Stimulated activated CD8-positive, alpha-beta memory T cell treated with anti-CD3 and anti-CD28 coated beads, Interleukin-15, amount 100 ng/mL, for 4 hours (primary cell): ENCODE measurements at places on chromosomes 5 and 9.

DNA sequence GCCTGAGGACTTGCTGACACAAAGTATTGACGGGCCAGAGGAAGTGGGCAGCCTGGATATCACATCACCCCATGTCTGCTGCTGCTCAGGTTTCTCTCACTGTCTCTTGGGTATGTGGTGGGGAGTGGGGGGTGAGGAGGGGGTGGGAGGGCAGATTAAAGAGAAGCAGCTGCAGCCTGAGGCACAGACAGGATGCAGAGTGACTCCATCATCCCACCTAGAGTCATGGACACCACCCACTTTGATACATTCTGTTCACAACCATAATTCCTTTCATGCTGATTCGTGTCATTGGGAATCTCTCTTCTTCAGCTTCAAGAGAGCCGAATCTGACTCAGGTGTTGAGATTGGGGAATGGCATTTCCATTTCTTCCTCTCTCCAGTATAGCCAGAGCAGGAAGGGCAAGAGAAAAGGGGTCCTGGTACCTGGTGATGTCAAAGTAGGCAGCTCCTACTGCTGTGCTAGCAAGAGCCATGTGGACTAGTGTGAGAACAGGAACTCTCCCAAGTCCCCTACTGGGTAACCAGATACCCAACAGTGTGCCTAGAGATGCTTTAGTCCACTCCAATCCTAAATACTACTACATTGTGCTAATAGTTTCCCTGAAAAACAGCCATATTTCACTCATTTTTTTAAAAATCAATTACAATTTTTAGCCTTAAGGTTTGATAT is 22.4 kb downstream of the GRAMD2B start:
- DNase-seq, result no peak

- DNase-seq, result no peak
Observed at GRCh38 chr9:129803676-129804060, 684 bp downstream of the TOR1B start.

DNA sequence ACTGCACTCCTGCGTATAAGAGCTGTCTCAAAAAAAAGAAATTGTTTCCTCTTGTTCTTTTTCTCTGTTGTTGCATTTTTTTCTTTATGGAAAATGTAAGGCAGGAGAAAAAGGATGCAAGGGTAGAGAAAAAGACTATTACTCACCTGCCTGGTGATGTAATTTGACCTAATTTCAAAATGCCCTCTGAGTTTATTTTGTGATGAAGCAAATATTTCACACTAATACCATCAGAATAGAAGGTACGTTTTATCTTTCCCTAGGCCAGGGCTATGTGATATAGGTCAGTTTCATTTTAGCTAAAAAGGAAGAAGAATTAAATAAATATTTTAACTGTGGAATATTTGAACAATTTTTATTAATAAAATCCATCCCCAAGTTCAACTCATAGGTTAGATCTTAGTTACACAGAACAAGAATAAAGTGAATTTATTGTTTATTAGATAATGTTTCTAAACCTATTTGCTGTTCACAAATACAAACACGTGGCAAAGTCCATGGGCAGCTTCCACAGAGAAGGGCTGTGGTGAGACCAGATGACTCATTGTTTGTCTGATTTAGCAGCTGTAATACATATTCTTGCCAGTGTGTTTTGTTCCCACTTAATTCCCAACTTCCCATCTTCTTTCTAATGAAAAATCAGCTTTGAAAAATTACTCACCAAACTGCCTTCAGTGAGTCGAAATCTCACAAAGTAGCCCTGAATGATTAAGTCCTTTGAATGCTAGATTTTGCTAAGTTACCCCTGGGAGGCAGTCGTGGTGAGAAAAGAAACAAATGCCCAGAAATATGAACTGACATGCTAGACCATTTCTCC is 52.8 kb upstream of the CCDC112 start:
- DNase-seq, result no peak

DNA sequence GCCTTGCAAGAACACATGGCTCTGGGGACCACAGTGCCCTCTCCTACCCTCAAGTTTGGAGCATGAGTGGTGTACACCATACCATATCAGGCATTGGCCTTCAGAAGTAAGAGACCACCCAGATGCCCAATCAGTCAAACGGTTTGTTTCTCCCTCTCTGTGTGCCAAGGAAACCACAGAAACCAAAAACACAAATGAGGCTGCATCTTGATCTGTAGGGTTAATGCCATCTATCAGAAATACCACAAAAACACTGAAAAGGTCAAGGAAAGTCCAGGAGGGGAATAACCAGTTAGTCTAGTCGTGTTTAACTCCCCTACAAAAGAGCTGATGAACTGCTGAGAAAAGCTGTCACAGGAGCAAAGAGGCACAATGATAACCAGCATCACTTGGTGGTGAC is 78.4 kb downstream of the INSYN2B start:
- DNase-seq, result no peak

DNA sequence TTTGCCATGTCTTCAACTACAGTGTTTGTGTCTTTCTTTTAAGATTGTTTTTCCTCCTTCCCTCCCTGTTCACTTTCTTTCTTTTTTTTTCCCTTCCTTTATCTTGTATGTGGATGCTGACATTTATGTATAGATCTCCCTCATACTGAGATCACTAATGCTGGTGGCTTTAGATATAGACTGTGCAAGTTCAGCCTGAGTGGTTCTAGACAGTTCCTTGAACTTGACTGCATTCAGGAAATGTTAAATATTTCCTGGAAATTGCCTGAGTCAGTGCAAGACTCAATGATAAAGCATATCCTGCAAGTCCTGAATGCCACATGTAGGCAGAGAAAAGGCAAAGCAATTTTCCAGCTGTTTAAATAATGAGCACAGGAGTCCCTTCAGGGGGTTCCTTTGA is 182.5 kb upstream of the NR3C1 start:
- no peak for DNase-seq

DNA sequence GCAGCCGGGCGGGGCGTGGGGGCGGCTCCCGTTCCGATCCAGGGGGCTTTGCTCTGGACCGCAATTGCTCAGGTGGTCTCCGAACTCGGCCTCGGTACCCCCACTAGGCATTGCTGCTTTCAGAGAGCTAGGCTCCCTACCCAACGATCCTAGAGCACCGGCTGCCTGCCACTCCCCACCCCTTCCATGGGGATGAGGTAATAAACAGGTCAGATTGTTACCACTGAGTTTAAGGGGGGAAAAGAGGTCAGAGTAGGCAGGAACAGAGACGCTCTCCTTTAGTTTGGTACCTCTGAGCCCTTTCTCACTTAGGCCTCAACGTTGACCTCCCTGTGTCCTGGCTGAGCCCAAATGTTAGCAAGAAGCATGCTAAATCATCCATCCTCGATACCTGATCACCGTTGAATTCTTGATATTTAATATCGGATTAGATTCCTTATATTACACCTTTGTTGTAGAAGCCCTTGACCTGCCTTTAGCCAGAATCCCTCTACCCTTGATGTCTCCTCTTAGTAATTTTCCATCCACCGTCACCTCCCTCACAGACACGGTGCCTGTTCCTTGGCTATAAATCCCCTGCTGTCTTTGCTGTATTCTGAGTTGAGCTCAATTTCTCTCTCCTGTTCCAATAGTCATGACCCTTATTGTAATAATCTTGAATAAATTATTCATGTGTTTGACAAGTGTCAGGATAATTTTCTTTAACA is 588 bp upstream of the PLPP1 start:
- DNase-seq, result no peak

DNA sequence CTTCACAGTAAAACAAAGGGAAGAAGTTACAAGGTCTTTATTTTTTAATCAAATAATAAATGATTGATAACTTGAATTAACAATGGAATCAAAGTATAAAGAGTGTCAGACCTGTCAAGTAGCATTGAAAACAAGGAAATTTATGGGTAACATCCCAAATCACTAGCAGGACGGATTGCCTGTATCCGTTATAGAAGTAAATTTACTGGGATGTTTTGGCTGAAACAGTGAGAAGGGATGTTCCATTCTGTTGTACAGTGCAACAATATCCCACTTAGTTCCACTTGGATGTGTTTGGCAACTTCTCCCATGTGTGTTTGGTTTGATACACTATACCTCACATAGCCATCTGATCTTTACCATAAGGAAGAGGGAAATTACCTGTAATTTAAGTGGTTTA is 421.0 kb upstream of the CHD1 start:
- DNase-seq, result no peak

GRCh38 chr9:91074866-91075265 is 273.2 kb downstream of the SYK start:
- no peak for DNase-seq

DNA sequence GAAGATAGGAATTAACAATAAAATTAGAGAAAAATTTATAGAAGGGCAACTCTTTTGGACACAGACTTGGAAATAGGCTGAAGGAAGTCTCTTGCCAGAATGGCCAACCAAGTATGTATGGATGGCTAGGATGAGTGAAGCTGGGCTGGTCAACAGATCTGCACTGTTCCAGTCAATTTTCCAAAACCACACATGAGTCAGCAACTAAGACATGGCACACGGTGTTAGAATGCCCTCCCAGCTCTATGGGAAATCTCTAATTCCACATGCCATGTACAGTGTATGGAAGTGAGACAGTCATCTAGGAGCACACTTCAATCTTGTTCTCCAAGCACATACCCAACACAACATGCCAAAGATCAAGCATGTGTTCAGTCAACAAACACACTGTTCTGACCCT is 129.6 kb downstream of the GLIS3 start:
- DNase-seq, result no peak

DNA sequence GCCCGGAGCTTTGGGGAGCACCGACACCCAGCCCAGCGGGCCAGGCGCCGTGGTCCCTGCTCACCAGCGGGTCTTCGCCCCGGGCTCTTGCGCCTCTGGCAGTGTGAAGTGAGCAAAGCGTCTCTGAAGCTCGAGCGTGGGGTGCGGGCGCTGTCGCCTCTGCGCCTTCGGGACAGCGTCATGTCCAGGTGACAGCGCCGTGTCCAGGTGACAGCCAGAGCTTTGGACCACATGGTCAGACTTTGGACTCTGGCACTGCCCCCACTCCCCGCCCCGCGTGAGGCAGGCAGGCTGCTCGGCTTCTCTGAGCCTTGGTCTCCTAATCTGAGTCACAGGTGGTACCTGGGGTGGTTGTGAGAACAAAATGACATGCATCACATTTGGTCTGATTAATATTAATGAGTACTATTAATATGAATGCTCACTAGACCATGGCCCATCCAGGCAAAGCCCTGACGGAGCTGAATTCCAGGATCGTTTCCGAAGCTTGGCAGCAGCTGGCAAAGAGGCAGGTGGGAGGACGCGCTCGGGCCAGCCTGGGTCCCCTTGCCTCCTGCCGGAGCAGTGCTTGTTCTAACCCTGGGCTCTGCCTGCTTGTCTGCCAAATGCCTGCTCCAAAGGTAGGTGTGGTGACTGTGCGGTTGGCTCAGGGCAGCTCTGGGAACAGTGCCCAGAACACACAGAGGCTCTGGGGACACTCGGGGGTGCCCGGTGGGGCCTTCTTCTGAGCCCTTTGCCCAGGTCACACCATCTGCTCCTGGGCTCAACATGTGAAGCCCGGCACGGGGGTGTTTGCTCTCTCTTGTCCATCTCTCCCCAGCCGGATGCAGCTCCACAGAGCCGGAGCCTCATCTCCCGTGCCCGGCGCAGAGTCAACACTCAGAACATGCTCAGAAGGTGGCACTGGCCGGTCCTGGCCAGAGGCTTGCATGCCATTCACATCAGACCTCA is 157.1 kb downstream of the OLFM1 start:
- DNase-seq, result no peak

GRCh38 chr5:123083298-123083697 is 5.7 kb upstream of the PRDM6 start:
- DNase-seq, result no peak

GRCh38 chr5:135561266-135561665 is 17.5 kb downstream of the CXCL14 start:
- DNase-seq, result no peak

DNA sequence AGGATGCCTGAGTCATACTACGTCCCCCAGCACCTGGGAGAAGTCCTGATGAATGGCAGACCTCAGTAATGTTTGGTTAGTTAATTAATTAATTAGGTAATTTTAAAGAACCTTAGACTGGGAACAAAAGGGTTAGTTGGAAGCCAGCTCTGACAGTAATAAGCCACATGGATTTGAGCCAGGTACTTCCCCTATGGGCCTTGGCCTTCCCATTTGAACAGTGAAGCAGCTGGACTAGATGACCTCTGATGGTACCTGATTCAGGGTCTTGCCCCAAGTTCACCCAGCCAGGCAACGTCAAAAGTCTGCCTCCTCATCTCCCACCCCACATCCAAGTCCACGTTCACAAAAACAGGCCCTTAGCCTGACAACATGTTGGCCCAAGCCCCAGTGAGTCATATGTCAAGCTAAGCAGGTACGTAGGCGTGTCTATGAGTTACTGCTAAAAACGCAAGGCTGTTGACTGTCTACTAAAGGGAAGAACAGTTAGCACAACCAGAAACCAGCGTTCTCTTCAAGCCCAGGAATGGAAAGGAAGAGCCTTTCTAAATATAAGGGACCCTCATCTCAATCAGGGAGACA is 303.2 kb downstream of the ACTL7B start:
- no peak for DNase-seq

- DNase-seq, result no peak
Observed at GRCh38 chr5:168752012-168752411, 172.8 kb upstream of the PANK3 start.

- DNase-seq, result no peak
Observed at GRCh38 chr5:16930496-16930895, 5.6 kb downstream of the MYO10 start.

DNA sequence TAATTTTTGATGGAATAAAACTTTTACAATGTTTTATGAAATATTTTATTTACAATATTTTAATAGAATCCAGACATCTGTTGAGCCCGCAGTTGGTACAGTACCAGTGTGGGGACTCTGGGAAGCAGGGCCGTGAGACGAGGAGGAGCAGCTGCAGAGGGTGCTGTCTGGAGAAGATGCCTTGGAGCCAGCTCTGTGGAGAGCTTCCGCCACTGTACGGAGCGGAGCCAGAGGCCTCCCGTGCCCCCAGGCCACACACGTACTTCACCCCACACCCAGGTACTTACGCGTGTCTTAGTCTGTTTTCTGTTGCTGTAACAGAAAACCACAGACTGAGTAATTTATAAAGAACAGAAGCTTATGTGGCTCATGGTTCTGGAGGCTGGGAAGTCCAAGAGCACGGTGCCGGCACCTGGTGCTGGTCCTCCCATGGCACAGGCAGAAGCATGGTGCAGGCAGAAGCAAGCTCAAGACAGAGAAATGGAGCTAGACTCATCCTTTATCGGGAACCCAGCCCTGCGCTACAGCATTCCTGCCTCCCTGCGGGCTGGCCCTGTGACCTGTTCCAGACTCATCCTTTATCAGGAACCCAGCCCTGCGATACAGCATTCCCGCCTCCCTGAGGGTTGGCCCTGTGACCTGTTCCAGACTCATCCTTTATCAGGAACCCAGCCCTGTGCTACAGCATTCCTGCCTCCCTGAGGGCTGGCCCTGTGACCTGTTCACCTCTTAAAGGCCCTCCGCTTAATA is 23.3 kb downstream of the CEP72 start:
- no peak for DNase-seq

- DNase-seq, result no peak
Observed at GRCh38 chr5:77569409-77569808, 69.1 kb downstream of the OTP start.

DNA sequence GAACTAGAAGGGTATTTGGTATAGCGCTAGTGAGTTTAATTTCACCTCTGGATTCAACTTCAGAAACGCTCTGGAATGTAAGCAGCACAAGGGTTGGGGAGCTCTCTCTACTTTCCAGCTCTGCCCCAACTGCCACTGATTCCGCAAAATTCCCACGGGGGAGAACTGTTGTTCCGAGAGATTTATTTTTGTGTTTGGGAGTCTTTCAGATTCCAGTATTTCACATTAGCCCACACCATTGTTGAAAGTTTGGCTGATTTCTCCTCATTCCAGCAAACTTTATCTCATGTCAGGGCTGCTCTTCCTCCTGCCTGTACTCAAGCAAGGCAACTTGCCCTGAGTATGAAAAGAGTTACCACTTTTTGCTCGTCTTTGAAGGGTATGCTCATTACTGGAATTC is 198.5 kb upstream of the EGFLAM start:
- DNase-seq, result no peak
